Mesothelial cell of epicardium (in vitro differentiated cells): ENCODE measurements at places on chromosomes 16 and 17.

- no peak for DNase-seq
Measured at GRCh38 chr17:51888816-51889215, 269.7 kb downstream of the CA10 start.

DNA sequence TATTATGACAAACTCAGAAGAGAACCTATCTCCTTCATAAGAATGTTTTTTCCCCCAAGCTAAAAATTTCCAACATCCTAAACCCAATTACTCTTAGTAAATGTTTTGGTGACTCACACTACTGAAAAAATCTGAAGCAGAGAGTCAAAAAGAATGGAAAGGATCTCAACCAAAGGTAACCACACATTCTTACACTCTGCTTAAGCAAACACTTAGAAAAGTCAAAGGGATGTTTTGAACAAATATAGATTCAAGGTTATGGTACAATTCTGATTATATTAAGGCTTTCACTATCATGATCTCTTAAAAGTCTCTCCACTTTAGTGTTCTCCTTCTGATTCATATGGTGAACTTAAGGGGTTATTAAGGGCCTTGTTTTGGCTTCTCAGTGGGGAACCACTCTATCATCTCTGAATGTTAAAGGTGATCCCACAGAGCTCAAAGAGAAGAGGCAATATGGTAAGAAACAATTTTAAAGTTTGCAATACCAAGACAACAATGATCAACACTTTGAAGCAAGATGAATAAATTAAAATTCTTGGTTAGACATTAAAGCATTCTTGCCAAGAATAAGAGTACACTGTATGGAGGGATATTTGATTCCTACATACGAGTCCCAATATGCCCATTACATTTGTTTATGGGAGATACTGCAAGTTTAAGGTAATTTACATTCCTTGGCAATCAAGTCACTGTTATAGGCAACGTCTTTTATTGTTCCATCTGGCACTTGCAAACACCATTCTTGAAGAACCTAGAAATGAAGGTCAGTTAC lies 69.2 kb downstream of the CDC27 start:
- no peak for DNase-seq

DNA sequence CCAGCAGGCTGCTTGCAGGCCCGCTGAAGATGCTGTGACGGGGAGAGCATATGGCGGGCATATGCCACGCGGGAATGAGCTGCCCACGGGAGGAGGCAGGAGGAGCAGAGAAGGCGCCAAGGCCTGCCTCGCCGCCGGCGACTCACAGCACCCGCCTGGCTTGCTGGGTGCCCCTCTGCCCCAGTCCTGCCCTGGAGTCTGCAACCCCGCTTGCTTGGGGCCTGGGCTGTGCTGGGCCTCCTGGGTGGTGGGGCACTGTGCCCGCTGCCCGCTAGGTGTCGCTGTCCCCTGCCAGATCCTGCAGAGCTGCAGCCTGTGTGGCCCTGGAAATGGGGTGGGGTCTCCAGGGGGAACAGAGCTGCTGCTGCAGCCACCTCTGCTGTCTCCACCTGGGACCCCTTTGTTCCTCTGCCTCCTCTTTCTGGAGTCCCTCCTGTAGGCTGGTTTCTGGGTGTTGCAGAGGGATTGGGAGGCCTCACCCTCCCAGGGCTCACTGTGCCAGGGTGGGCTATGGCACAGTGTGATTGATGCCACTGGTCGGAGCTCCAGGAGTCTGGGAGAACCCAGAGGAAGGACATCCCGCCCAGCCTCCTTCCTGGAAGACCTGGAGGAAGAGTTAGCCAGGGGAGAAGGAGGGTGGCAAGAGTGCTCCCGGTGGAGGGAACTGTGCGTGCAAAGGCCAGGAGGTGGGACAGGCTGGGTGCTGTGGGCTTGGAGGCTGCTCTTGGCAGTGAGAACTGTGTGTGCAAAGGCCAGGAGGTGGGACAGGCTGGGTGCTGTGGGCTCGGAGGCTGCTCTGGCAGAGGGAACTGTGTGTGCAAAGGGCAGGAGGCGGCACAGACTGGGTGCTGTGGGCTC lies 141.0 kb upstream of the CIBAR2 start:
- peak; percentile 62 for DNase-seq

GRCh38 chr17:38568845-38569510 lies 36.8 kb downstream of the SRCIN1 start:
- DNase-seq = no peak

DNA sequence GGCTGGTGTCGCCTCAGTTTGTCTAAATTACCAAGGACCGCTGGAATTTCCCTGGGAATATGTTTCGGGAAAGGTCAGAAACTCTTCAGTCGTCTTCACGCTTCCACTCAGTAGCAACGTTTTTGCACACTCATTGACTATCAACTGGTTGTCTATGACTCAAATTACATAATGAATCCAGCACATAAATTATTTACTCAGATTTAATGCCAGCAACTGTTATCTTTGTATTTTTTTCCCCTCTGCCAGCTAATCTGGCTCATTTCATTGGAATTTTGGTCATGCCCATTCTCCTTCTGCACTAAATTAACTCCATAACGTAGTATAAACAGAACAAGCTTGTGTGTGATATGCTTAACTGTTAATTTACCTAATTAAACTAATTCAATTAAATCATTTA lies 372.7 kb upstream of the ZFHX3 start:
- no peak for DNase-seq

- DNase-seq = no peak
Measured at GRCh38 chr16:57898961-57899360, 72.0 kb downstream of the CNGB1 start.

DNA sequence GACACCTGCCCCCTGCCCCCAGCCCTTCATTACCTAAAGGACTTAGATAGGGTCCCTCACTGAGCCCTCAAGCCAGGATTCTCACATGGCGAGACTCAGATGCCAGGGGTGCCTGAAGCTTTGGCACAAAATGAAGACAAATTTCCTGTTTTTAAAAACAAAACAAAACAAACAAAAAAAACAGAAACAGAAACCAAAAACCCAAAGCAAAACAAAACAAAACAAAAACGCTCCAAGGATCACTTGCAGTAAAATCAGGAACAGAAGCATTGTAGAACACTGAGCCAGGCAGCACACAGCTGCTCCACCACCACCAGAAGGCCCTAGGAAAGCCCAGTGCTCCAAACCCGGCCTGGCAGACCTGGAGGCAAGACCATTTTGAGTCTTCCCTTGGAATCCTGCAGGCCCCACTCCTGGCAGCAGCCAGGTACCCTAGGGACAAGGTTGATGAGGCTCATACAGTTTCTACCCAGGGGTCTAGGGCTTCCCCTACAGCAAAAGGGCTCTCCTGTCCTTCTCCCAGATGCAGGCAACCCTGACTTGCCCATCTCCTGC lies 20.8 kb downstream of the MYO18A start:
- DNase-seq = no peak

DNA sequence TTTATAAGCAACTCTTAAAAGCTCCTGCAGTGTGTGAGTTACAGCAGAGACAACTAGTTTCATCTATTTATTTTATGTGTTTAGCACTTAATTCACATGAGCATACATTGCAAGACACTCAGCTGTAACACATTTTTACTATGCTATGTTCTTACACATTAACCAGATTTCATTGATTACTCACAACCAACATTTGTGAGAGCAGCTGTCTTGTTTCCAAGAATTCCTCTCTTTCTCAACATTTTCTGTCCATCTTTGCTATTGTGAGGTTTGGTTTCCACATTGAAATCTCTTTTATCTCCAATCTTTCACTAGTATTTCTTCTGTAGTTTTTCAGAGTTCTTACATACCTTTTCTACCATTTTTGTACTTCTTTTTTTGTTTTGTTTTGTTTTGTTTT lies 51.2 kb downstream of the COPRS start:
- no peak for DNase-seq

GRCh38 chr17:81576621-81577277 lies 24.6 kb upstream of the FAAP100 start:
- DNase-seq = no peak

DNA sequence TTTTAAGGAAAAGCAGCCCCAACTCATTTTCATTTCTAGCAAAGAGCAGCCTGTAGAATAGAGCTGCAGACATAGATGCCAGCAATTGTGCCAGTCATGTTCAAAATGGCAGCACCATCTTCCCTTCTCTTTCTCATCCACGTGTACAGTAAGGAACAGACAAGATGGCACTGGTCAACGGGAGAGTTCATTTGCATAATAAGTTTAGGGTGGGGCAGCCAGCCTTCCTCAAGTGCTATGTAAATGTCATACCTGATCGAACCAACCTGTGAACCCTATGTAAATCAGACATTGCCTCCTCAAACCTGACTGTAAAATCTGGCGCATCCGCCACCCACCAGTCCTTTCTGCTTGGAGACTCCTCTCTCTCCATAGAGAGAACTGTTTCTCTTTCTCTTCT lies 150.0 kb upstream of the CDH13 start:
- no peak for DNase-seq

DNA sequence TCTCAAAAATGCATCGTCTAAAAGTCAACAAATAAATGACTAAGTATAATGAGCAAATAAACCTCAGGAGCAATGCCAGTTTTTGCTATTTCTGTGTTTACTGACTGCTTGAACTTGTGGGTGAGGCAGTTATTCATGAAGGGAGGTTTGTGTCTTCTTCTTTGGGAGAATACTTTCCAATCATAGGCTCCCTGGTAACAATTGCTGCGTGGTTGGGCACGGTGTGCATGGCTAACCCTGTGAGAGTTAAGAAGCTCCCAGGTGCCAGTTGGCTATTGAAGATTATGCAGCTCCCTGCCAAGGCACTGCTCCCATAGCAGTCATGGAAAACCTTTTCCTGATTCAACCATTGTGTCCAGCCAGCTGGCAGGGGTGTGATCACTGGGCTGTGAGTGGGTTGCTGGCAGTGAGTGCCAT lies 775.9 kb upstream of the GOT2 start:
- DNase-seq = no peak

- DNase-seq = no peak
Measured at GRCh38 chr16:46577988-46578579, 43.1 kb downstream of the SHCBP1 start.

DNA sequence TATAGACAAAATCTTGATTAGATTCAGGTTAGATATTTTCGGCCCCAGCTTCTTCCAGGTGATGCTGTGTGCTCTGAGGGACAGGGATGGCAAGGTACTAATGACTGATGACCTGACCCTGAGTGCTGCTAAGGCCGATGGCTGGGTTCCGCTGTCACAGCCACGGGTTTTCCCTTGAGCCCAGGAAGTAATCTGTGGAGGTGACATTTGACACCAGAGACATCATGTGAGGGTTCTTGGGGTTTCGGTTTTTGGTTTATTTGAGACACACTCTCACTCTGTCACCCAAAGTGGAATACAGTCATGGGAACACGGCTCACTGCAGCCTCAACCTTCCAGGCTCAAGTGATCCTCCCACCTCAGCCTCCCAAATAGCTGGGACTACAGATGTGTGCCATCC lies 9.8 kb downstream of the OTOP3 start:
- DNase-seq = no peak

DNA sequence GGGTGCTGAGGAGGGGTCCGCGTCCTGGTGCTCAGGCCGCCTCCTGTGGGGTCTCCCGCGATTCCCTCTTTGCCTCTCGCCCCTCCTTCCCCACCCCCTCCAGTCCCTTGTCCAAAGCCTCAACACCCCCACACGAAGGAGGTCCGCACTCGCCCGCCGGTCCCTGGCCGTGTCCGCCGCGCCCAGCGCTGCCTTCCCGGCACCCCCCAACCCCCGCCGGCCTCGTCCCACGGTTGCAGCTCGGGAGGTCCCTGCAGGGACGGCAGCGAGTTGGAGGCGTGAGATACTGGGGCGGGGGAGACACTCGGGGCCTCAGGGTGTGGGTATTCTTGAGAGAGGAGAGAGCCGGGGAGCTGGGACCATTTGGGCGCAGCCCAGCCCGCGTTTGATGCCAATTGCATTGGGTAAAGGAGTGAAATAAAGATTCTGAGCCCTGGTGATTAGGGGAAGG lies 468 bp downstream of the FLYWCH2 start:
- no peak for DNase-seq

GRCh38 chr17:79041723-79042420 lies 17.9 kb downstream of the C1QTNF1 start:
- DNase-seq = no peak

- no peak for DNase-seq
Measured at GRCh38 chr17:10471858-10472257, 2.5 kb upstream of the MYH4 start.

DNA sequence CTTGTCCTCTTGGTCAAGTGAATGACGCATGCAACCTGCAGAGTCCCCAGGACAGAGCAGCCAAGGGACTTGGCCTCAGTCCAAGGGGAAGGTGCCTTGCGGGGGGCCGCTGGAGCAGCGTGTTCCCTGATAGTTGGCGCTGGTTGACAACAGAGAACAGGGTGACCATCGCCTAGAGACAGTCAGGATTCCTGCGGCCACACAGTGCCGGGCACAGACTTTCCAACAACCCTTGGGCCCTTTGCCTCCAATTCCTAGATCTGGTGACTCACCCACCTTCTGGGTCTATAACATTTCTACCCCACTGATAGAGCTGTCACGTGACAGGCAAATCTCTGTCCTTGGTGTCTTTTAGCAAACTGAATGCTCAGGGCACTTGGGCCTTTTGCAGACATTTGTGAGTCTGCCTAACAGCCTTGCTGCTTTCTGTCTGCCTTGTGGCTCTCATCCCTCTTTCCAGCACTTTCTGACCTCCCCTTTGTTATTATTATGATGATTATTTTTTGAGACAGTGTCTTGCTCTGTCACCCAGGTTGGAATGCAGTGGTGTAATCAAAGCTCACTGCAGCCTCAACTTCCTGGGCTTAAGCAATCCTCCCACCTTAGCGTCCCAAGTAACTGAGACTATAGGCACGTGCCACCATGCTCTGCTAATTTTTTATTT lies 11.9 kb upstream of the TEDC2 start:
- DNase-seq = no peak

DNA sequence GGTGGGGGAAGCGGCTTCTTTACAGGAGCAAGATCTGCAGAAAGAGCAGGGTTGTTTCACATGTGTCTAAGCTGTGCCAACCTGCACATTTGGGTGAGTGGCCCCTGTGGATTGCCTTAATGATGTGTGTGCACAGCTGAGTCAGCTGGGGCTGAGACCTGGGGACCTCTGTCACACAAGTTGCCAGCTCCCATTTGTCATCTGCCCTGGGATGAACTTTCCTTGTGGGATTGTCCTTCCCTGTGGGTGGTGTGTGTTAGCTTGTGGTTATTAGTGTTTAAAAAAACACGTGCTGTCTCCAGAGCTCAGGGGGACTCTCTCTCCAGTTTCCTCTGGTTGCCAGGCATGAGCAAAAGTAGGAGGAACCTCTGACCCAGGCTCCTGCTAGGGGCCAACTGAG lies 400.5 kb upstream of the CCL2 start:
- no peak for DNase-seq

DNA sequence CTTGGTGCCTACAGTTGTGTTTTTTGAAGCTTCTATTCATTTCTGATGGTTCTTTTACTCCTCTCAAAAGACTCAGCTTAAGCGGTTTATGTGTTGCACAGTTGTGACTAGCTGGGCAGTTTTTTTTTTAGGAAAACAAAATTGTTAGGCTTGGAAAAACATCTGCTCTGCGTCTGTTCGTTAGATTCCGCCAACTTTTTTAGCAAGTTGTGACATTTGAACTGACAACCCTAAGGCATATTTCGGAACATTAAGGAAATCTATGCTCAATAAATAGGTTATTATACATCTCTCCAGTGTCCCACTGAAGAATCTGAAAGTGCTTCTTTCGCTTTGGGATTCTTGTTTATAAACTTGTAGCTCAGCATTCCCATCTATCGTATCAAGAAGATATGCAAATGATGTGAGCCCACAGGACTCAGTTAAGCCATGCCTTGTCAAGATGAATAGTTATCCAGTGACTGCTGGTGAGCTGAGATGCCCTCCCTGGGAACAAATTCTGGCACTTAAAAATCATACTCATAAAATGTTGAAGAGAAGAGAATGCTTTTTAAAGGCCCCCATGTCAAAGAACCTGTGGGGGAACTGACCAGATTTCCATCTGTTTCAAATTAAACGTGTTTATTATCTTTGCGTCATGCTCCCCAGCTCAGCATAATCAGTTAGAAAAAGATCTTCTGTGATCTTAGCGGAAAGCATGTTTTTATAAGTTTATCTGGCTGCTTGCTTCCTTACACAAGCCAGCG lies 109.0 kb upstream of the FAM20A start:
- no peak for DNase-seq
